ENCODE measurements at places on chromosomes 2 and 18. TPM values are rescaled to one million over a fixed set of nuclear protein-coding genes. Genes with fewer than 3 reads are reported as not detected.

ASXL3 gene
- 3.4 TPM for total RNA-seq

MSH2 gene
- 9.4 TPM for total RNA-seq

CCNYL1 gene
- 17.4 TPM for total RNA-seq

DYSF gene
- total RNA-seq: 4.8 TPM

TMEM169 gene
- total RNA-seq: 0.29 TPM

PDE6D gene
- total RNA-seq: 25.6 TPM

BABAM2 gene
- total RNA-seq: 46.2 TPM

CYP27A1 gene
- 25.6 TPM for total RNA-seq

SERPINB10 gene
- total RNA-seq: not detected

KIAA2012 gene
- total RNA-seq: not detected

CCDC74B gene
- total RNA-seq: 2.7 TPM

HOXD12 gene
- not detected for total RNA-seq

SPP2 gene
- total RNA-seq: not detected

ACADL gene
- 2.5 TPM for total RNA-seq

RAX gene
- total RNA-seq: not detected

GATA6 gene
- 11.0 TPM for total RNA-seq

RNU2-63P gene
- total RNA-seq: not detected

SH3YL1 gene
- 151 TPM for total RNA-seq

VSNL1 gene
- total RNA-seq: 6.9 TPM

IL36A gene
- total RNA-seq: not detected

EVA1A gene
- not detected for total RNA-seq

PROKR1 gene
- total RNA-seq: not detected

UGT1A4 gene
- not detected for total RNA-seq

LDLRAD4 gene
- 28.5 TPM for total RNA-seq

FNDC4 gene
- total RNA-seq: 57.7 TPM

DLGAP1 gene
- total RNA-seq: 17.6 TPM

YPEL5 gene
- total RNA-seq: 104 TPM

C2orf78 gene
- total RNA-seq: not detected

NEB gene
- 2.6 TPM for total RNA-seq

SCG2 gene
- 0.66 TPM for total RNA-seq
